ENCODE measurements at places on chromosomes 3 and 15. TPM values are rescaled to one million over a fixed set of nuclear protein-coding genes. Genes with fewer than 3 reads are reported as not detected.

GRCh38 chr3:151630938-151631441 is 102.7 kb upstream of the AADACL2 start:
- DNase-seq = peak; percentile 62

- peak; percentile 30 for DNase-seq
Observed at GRCh38 chr15:50939911-50940310, 31.4 kb downstream of the AP4E1 start.

GRCh38 chr3:162605651-162606204 is 1109.1 kb downstream of the OTOL1 start:
- no peak for DNase-seq

NLGN1 gene
- total RNA-seq = not detected

FBXL22 gene
- 0.20 TPM for total RNA-seq

SERPINI2 gene
- total RNA-seq = not detected
